Neural progenitor cell (in vitro differentiated cells): ENCODE measurements at places on chromosomes 2 and 18. TPM values are rescaled to one million over a fixed set of nuclear protein-coding genes. Genes with fewer than 3 reads are reported as not detected.

The EFEMP1 gene
- 16.1 and 25.5 TPM in 2 replicates for total RNA-seq

The KIF1A gene
- total RNA-seq = 29.9 and 41.1 TPM in 2 replicates

The LRP1B gene
- 0.09 TPM in 1 of 2 replicates, not detected in the other for total RNA-seq

GRCh38 chr18:25072205-25072604, 279.8 kb downstream of the ZNF521 start:
- no peak for DNase-seq

- DNase-seq = no peak
Measured at GRCh38 chr2:193566276-193566675, 1371.5 kb upstream of the TMEFF2 start.

DNA sequence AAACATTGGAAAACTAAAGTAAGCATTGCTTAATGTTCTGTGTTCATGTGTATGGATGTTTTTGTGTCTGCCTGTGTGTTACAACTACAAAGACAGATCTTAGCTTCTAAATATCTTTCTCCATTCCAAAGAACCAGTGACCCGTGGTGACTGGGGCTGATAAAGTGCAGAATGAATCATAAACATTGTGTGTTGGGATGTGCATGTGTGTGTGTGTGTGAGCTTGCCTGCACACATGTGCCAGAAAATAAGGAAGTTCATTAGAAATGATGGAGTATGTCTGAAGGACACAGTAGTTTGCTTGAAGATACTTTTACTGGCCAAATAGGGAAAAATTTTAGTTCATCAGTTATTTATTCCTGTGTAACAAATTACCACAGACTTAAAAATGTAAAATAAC, 756.6 kb upstream of the CELF4 start:
- no peak for DNase-seq

DNA sequence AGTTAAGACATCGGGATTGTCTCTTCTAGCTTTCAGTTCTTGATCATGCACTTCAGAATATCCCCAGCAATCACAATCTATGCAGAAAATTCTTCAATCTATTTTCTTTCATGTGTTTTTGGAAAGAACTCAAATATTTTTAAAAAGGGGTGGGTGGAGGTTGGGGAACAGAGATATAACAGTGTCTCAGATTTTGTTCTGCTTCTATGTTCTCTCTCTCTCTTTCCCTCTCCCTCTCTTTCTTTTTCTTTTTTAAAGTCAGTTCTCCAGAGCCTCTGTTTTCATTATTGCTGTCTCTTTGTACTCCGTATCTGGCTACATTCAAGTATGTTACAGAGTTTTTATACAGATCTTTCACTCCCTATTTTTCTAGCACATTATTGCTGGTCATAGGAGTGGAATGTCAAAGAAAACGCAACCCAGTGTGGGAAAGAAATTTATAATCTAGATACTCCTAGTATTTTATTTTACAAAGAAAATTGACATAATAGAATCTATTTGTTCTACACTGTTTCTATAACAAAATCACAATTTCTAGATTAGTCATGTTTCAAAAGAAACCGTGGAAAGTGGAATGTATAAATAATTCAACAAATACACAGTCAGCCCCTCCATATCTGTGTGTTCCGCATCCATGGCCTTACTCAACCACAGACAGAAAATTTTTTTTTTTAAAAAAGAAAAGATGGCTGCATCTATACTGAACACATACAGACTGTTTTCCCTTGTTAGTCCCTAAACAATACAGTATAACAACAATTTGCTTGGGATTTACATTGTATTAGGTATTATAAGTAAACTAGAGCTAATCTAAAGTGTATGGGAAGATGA, 11.2 kb upstream of the NEMP2 start:
- no peak for DNase-seq

DNA sequence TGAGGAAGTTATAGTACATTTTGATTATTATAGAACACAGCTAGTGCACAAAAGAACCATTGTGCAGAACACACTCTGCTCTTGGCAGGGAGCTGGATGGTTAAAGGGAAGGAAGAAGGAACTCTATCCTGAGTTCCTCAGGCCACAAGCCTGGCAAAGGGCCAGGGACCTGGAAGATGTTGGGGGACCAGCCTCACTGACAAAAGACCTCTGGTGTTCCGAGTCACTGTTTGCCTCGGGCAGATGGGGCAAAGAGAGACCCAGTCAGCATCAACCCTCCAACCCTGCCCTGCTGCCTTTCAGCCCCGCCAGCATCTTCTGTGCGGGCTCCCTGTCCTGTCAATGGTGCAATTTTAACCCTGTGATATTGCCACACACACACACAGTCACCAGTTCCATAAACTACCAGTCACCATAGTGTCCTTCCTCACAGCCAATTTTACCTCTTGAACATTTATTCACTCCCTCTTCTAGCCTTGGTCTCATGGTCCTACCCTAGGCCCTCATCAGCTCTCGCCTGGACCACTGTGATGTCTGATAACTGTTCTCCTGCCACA, 21.9 kb downstream of the NEMP2 start:
- DNase-seq = no peak

DNA sequence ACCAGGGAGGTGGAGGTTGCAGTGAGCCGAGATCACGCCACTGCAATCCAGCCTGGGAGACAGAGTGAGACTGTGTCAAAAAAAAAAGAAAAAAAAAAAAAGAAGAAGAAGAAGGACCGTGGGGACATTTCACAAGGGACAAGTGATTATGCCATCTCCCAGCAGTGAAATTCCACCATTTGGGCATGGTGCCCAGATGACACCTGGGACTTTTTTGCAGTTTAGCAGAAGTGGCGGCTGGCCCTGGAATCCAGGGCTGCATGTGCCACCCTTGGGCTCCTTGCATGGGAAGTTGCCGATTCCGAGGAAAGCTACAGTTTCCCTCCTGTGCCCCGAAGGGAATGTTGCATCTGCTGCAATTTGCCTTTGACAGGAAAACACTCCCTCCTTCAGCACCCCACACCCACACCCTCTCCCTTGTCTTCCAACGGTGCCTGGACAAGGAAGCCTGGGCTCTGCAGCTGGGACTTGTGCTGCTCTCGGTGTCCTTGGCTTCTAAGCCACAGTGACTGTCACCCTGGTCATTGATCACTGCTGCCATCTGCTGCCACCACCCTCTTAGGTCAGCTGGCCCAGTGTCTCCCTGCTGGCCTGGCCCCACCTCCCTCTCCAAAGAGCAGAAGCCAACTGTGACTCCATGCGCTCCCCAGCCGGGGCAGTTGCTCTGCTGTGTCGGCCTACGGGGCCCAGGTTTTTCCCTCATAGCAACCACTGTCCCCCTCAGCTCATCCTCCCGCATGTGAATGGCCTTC, 56.4 kb upstream of the LRRC30 start:
- DNase-seq = peak; percentile 39

DNA sequence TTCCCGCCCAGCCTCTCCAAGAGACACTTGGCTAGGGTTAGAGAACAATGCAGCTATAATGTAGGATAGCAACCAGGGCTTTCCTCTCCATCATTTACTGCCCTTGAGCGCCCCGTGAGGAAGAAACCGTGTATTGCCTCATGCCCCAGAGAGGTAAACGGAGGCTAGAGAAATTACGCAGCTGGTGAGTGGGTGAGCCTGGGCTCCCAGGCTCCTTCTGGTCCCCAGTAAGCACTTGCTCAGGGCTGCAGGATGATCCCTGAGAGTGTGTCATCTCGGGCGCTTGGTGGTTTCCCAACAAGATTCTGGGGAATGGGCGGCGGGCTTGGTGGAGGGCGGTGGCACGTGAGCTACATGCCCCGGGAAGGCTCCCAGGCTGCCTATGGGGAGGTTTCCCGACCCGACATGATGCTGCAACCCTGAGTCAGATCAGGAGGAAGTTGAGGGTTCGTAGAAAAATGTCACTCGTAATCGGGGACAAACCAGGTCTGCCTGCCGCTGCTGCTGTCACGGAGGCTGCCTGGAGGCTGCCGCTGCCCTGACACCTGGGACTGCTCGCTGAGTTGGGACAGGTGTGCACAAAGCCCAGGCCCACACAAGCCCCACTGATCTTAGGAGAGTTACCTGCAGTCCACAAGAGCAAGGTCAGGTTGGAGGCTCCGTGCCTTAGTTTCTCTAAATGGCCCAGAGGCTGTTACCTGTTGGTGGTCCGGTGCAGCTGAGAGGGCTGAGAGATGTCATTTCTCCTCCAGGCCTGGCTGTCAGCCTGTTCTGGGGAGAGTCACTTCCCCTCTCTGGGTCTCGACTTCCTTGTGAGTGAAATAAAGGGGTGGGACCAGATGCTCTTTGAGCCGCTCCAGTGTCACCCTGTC, at the start of gene GPR55:
Gene GPR55, minus strand, starts transcription at position 773 of the 872 bp plus-strand sequence. CDS start 14,280 bp downstream, outside the sequence.
- DNase-seq = peak; percentile 49

DNA sequence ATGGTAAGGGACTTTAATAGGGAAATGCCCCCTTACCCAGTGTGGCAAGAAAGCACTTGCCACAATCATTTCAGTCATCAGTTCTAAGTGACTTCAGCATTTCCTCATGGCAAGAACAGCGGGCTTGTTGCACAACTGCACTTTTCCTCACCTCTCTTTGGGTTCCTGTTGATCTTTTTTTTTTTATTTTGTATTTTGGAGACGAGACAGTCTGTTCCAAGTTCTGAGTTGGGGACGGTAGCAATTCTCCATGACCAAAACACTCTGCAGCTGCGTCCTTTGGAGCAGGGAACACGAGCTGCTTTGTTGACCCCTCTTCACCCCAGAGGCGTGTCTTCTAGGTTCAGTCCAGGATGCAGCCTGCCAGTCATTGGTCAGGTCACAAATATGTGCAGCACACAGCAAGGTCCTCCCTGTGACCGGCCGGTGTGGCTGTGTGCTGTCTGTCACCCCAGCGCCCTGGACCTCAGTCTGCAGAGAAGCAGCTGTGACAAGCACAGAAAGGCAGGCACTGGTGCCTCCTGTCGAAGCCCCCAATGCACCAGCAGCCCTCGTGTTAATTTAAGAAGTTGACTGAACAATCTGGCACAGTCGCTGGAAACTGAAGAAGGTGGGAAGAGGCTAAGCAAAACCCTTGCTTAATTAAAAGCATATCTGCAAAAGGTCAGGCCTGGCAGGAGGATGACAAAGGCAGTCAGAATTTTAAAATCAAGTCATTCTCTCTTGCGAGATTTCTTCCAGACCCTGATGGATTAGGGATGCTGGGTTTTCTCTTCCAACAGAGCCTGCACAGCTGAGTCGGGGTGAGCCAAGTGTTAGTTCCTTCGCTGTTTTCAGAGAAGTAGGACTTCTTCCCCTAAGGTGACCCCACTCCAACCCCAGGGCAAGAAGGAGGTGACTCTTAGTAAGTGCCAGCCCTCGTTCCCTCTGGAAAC, 96.7 kb upstream of the COPS8 start:
- DNase-seq = peak; percentile 10
